ENCODE measurements at places on chromosomes 12 and 14. TPM values are rescaled to one million over a fixed set of nuclear protein-coding genes. Genes with fewer than 3 reads are reported as not detected.

GRCh38 chr12:116717466-116718437 lies 20.1 kb downstream of the SPRING1 start:
- H3K4me3 ChIP-seq = no peak overlapping the region
- no peaks in the 10 kb centered on the region for H3K27me3 ChIP-seq
- DNase-seq = peak; percentile 32
- no peaks in the 10 kb centered on the region for H3K36me3 ChIP-seq
- H3K4me1 ChIP-seq = no peaks in the 10 kb centered on the region

The NPAS3 gene
- 1.3 TPM for total RNA-seq

DNA sequence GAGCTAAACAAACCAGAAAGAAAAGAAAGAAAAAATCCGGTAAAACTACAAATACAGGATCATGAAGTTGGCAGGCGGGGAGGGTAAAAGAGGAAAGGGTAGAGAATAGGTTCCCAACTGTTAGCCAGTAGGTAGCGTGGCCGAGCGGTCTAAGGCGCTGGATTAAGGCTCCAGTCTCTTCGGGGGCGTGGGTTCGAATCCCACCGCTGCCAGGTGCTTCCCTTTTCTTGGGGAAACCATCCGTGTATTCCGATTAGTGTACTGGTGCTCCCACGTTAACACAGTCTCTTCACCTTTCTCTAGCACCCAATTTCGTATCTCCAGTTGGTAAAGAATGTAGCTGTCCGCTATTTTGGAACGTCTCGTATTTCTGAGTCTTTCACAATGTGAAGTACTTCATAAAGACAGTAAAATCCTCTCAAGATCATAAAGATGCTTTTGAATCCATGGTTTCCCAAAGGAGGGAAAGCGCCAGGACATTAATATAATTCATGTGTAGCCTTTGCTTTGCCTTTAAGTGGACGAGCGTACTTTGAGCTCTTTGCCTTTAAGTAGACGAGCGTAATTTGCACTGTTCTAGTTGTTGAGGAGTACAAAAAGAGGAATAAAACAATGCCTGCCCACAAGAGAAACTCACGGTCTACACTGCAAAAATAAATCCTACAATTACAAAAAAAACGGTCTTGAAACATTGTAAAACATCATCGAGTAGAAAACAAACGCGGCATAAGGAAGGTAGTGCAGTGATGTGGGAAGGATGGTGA lies 19.0 kb upstream of the RNASE12 start:
- H3K4me3 ChIP-seq = peak overlapping the region; percentile 86
- H3K4me1 ChIP-seq = peaks cover 8% of the 10 kb centered on the region
- H3K27me3 ChIP-seq = no peaks in the 10 kb centered on the region
- no peaks in the 10 kb centered on the region for H3K36me3 ChIP-seq
- H3K27ac ChIP-seq = peak overlapping the region; percentile 31

- no peaks in the 10 kb centered on the region for H3K27me3 ChIP-seq
- H3K4me1 ChIP-seq = no peaks in the 10 kb centered on the region
Measured at GRCh38 chr12:123670882-123671728, at the start of gene TCTN2. TSS of gene TCTN2 (plus strand) at chr12:123671113. CDS start at chr12:123671241, 128 bp downstream.

DNA sequence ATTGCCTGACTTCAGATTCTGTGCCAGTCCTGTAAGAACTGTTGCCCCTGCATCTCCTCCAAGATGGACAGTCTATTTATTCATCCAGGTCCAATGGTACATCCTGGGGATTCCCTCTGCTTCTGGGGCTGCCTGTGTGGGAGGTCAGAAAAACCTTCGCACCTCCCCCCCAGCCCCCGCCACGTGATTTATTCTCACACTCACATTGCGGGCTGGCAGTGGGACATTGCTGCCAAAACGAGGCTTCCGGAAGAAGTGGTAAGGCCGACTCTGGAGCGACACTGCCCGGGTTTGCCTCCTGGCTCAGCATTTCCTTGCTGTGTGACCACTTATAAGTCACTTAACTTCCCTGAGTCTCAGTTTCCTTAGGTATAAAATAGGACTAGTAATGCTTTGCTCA lies 5.9 kb upstream of the RTL1 start:
- no peak overlapping the region for H3K27ac ChIP-seq
- H3K4me3 ChIP-seq = no peak overlapping the region
- no peaks in the 10 kb centered on the region for H3K27me3 ChIP-seq
- H3K4me1 ChIP-seq = no peaks in the 10 kb centered on the region
- peak; percentile 49 for DNase-seq

DNA sequence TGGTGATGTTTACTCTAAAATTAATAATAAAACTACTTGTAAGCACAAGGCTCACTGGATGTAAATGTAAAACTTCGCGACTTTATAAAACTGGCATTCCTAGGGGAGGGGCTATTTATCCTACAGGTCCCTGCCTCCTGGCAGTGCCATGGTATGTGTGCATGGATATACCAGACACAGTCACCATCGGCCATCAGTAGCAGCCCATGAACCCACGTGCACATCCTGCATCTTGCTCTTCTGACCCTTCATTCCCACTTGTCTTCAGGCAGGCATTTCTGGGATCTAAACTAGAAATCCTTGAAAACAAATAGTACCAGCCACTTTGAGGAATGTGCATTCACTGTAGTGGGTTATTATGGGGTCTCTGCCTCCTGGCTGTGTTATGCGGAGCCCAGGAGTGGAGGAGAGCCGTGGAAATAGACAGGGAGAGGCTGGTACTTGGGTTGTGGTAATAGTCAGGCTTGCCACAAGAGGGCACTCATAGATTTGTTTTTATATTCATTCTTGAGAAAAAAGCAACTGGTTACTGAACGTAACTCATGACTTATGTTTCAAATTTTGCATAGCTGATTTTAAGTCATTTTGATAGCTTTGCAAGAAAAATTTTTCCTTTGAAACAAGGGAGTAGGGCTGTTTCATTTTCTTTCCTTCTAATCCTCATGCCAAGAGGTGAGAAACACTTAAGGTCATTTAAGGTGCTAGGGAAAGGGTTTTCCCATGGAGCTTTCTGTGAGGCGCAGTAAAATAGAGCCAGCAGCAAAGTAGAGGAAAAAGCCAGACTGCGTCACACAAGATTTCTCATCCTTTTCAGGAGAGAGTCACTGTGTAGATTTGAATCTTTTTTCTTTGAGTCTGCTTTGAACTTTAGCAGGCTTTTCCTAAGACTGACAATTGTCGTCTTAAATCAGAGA lies 17.4 kb upstream of the GALNT16 start:
- H3K27me3 ChIP-seq = no peaks in the 10 kb centered on the region
- H3K4me1 ChIP-seq = no peaks in the 10 kb centered on the region
- H3K36me3 ChIP-seq = no peaks in the 10 kb centered on the region
- no peak for DNase-seq
- no peak overlapping the region for H3K27ac ChIP-seq
- no peak overlapping the region for H3K4me3 ChIP-seq

- H3K36me3 ChIP-seq = no peaks in the 10 kb centered on the region
- no peak overlapping the region for H3K4me3 ChIP-seq
- no peak for DNase-seq
Measured at GRCh38 chr14:96497087-96497486, 5.1 kb upstream of the PAPOLA start.

The KLRC2 gene
- total RNA-seq = 0.34 TPM

The SLC41A2 gene
- 41.9 TPM for total RNA-seq

GRCh38 chr12:118981285-118982211 lies at the start of gene SRRM4:
TSS of gene SRRM4 (plus strand) at chr12:118981541. CDS start at chr12:118981883, 342 bp downstream.
- H3K27ac ChIP-seq = no peak within 1 kb of the TSS
- H3K4me1 ChIP-seq = no peaks in the 10 kb centered on the region
- no peak within 1 kb of the TSS for H3K4me3 ChIP-seq
- DNase-seq = peak; percentile 8
- no peaks in the 10 kb centered on the region for H3K36me3 ChIP-seq

The GPR84 gene
- total RNA-seq = 0.46 TPM

GRCh38 chr14:69260190-69260860 lies 367 bp downstream of the GALNT16 start:
- no peaks in the 10 kb centered on the region for H3K36me3 ChIP-seq
- H3K4me3 ChIP-seq = peak overlapping the region; percentile 53
- H3K27ac ChIP-seq = no peak overlapping the region
- no peak for DNase-seq
- no peaks in the 10 kb centered on the region for H3K27me3 ChIP-seq

The GDF3 gene
- total RNA-seq = not detected

The GALNT8 gene
- 0.43 TPM for total RNA-seq

GRCh38 chr12:56110571-56110970 lies 5.9 kb upstream of the RPL41 start:
- no peak for DNase-seq
- no peak overlapping the region for H3K27ac ChIP-seq
- H3K4me1 ChIP-seq = peaks cover 21% of the 10 kb centered on the region
- H3K36me3 ChIP-seq = peaks cover 63% of the 10 kb centered on the region

The KRT2 gene
- total RNA-seq = not detected

- no peak for DNase-seq
- no peaks in the 10 kb centered on the region for H3K27me3 ChIP-seq
- no peak overlapping the region for H3K27ac ChIP-seq
- no peak overlapping the region for H3K4me3 ChIP-seq
Measured at GRCh38 chr14:59026081-59026480, 162.4 kb upstream of the DAAM1 start.

DNA sequence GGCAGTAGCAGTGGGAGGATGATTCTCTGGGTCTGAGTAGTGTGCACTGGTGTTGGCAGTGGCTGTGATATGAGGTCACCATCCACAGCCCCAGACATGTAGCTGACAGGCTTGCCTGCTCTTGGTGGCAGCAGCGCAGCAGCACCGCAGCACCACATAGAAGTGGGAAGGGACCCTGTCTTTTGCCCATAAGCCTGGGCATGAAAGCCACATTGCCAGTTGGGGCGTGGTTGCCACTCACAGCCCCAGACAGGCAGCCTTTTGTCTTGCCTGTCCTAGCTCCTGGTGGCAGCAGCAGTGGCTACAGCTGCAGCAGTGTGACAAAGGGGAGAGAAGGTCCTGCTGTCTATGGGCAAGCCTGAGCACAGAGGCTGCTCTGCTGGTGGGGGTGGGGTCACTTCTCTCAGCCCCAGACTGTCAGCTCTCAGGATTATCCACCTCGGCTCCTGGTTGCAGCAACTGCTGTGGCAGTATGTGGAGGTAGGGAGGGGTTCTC lies 71.5 kb downstream of the BRMS1L start:
- no peaks in the 10 kb centered on the region for H3K27me3 ChIP-seq
- H3K27ac ChIP-seq = no peak overlapping the region
- H3K4me3 ChIP-seq = no peak overlapping the region
- no peaks in the 10 kb centered on the region for H3K36me3 ChIP-seq
- H3K4me1 ChIP-seq = no peaks in the 10 kb centered on the region

The DNAI7 gene
- total RNA-seq = 1.8 TPM

DNA sequence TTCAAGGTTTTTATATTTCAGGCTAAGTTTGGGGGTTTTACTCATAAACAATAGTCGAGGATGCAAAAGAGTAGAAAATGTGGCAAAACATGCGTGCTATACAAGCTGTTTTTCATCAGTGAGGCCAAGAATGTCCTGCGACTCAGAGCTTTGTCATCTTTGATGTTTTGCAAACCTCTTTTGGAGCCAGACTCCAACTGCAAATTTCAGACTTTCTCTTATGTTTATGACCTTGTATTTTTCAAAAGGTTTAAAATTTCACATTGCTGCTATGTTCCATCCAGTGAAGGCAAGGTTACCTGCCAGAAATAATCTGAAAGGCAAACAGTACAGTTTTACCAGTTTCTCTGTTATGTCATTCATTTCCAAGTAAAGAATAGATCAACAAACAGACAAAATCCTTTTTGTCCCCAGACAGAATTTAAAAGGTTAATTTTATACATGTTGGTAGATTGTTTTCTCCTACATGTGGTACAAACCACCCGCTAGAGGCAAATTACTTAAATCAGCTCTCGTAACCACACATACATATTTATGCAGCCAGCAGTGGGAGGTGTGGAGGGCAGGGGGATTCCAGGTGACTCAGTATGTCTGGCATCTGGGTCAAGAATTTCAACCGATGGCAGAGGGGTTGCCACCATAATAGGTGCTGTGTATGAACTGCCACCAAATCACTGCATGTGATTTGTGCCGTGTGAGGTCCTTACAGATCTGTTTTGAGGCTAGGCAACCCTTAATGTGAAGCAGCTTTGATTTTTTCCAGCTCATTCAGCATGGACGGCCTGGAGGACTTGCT lies 119.8 kb upstream of the CPM start:
- peaks cover 17% of the 10 kb centered on the region for H3K4me1 ChIP-seq
- DNase-seq = peak; percentile 53
- no peaks in the 10 kb centered on the region for H3K27me3 ChIP-seq
- H3K4me3 ChIP-seq = no peak overlapping the region

DNA sequence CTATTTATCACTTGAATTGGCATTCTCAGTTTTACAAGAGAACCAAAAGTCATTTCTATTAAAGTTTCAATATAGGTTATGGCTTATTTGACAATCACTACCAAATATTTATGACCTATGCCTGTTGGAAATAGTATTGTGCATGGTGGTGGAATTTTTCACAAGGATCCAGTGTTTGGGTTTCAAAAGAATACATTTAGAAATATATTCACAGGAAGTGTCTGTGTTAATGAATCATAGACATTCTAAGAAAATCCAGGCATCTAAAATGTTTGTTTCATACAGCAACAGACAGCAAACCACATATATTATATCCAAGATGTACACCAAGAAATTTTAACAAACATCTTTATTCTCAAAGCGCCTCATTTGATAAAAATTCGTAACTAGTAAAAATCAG lies 92.7 kb downstream of the MED13L start:
- H3K27me3 ChIP-seq = no peaks in the 10 kb centered on the region
- no peak for DNase-seq
- no peaks in the 10 kb centered on the region for H3K36me3 ChIP-seq
- H3K4me1 ChIP-seq = peaks cover 9% of the 10 kb centered on the region

- H3K36me3 ChIP-seq = no peaks in the 10 kb centered on the region
- H3K4me3 ChIP-seq = no peak overlapping the region
- DNase-seq = no peak
- no peak overlapping the region for H3K27ac ChIP-seq
Measured at GRCh38 chr12:93042684-93043083, 113.6 kb upstream of the EEA1 start.

DNA sequence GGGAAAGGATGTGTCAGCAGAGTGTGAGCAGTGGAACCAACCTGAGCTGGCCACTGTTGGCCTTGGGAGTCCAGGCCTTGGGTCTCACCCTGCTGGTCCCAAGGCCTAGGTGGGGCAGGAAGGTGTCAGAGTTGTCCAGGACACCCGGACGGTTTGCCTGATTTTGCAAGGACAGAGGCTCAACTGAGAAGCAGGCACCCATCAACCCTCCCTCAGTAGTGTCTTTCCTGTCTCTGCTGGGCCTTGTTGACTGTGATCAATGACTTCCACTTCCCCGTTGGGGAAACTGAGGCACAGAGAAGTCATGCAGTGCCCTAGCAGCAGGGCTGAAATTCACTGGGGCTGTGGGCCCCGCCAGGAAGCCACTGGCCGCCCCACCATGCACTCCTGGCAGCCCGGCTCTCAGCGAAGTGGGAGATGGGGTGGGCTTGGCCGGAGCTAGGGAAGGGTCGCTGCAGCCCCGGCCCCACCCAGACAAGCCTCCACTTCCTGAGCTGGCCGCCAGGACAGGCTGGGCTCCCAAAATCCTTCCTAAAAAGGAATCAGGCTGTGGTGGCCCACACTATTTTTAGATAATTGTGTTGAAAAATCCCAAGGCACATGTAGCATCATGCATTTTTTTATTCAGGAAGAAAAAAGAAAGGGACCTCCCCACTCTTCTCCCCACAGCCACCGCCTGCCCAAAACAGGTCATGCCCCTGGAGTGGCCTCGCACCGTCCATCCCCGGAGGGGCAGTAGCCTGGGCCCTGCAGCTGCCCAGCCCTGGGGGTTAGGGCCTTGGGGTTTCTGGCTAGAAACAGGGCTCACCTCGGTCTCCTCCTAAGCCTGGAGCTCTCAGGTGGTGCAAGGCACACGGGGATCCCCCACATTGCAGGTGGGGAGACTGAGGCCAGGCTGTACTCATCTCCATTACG lies 127.4 kb downstream of the CALM1 start:
- no peaks in the 10 kb centered on the region for H3K36me3 ChIP-seq
- no peaks in the 10 kb centered on the region for H3K4me1 ChIP-seq
- no peak overlapping the region for H3K27ac ChIP-seq
- DNase-seq = peak; percentile 40

The KLRB1 gene
- total RNA-seq = 1.00 TPM
